Activated naive CD4-positive, alpha-beta T cell (primary cell): ENCODE measurements at places on chromosomes 1 and 21.

DNA sequence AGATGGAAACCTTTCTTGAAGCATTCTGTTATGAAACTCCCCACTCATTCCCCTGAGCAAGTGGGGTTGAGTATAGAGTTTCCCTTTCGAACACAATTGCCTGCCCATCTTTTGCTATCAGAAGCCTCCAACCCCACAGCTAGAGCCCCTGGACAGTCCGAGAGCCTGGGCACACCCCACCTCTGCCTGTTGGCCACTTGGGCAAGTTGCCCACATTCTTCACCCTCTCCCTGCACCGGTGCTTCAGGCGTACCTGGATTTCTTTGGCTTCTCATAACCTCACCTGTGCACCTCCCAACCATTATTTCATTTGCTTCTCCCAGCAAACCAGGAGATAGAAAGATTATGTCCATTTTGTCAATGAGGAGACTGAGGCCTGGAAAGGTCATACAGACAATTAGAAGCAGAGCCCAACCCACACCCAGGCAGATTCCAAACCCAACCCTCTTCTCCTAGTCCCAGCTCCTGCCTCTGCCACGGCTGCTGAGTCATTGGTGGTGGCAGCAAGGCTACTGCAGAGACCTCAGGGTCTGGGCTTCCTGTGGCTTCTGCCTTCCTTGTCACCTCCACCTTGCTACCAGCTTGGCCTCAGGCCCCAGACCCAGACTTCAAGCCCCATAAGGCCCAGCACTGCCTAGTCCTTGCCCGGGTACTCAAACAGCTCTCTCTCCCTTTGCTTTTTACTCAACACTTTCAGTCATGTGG lies 118.7 kb upstream of the ZBTB40 start:
- DNase-seq = no peak

DNA sequence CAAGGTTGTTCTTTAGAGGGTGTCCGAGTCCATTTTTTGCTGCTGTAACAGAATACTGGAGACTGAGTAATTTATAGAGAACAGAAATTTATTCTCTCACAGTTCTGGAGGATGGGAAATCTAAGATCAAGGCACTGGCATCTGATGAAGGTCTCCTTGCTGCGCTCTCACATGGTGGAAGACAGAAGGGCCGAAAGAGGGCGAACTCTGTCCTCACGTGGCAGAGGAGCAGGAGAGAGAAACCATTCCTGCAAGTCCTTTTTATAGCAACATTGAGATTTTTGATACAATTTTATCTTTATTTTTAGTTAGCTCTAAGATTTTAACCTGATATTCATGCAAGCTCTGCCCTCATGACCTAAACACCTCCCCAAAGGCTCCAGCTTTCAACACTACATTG lies 48.3 kb downstream of the ATG4C start:
- DNase-seq = no peak

DNA sequence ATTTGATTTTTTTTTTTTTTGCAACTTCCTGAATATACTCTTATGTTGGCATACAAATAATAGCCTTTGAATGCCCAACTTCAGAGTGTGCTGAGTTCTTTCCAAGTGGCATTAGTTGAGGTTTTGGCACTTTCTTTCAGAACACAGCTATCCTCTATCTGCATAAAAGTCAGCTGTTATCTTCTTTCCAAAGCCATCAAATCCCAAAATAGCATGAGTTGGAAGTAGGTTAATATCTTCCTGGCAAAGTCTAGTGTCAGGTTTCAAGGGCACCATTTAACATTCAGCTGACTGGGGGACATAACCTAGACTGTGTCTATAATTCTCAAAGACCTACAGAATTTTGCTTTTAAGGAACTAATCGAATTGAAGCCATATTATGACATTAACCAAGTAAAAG lies 223.9 kb downstream of the PLPP3 start:
- no peak for DNase-seq

GRCh38 chr1:201307760-201308499 lies 24.6 kb downstream of the PKP1 start:
- no peak for DNase-seq

DNA sequence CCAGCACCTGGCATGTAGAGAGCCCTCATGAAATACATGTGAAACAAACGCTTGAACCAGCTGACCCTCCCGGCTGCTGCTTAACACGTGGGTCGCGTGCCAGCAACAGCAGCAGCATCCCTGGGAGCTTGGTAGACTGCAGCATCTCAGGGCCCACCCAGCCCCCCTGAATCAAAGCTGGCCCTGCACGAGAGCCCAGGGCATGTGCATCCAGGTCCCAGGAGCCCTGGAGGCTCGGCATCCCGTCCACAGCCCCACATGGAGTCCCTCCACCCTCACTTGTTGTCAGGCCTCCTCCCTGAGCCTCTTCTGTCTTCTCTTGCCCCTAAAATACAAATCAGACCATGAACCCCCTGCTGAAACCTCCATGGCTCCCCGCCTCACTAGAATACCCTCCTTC lies 123.1 kb downstream of the MATN1 start:
- no peak for DNase-seq
